CD4-positive, alpha-beta T cell treated with Interferon alpha-2 for 1 hour (primary cell): ENCODE measurements at places on chromosomes 7 and 10.
A peak's percentile ranks its signal among the peaks of the same experiment; 100 is the strongest.

GRCh38 chr10:132130286-132131265 lies 56.2 kb upstream of the DPYSL4 start:
- no peak for DNase-seq

DNA sequence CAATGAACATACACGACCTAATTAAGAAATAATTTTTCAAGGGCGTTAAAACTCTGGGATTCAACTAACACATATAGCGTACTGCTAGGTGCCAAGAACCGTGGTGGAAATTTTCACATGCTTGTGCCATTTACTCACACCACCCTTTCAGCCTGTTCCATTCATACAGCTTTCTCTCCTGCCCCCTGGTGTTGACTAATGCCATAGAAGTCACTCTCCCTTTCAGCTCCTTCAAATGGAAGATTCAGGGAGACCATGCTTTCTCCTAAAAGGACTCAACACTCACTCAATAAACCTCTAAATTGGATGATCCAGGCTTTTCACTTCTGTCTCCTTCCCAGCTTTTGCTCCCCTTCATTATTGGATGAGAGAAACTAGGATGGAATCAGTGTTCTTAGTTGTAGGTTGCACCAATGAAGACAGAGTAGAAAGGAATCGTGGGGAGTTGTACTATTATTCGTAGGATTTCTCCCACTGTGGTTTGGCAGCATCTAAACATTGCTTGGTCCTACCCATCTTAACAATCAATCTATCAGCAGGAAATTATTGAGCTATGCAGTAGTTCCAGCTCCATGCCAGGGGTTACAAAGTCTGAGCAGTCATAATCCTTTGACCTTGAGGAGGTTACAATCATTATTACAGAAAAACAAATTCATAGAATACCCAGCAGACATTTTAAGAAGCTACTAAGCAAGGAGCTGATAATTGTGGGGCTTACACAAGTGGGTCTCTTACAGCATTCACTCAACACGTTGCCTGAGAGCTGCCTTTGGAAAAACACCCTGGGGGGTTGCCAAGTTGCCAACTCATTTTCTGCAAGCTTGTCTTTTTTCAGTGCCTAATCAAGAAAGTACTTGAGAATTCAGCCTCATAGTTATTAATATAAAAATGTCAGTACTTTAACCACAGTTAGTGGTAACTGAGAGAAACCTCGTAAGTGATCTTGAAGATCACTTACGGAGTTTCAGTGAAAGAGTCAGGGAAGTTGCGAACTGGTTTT lies 2.8 kb upstream of the PPP1R3C start:
- peak; percentile 59 for DNase-seq

- no peak for DNase-seq
Measured at GRCh38 chr7:149778696-149779501, 5.5 kb upstream of the ZNF467 start.

DNA sequence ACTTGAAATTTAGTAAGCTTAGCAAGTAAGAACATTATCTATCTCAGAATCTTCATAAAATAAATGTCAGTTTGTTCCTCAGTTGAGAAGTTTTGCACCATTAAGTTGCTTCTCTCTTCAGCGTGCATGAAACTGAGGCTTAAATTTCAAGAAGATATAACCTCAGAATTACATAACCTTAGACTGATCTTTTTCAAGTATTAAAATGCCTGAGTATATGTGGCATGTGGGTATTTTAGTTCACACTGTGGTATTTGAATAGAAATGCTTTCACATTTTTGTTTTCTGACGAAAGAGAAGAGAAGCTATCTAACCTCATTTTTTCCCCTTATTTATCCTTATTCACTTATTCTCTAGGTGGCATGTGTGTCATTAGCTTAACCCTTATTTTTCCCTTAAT lies 104.1 kb downstream of the PHF14 start:
- no peak for DNase-seq

- no peak for DNase-seq
Measured at GRCh38 chr7:13743226-13743625, 246.2 kb downstream of the ETV1 start.

- DNase-seq, result no peak
Measured at GRCh38 chr10:121113385-121113696, 262.2 kb downstream of the WDR11 start.

GRCh38 chr10:107473225-107473624 lies 308.7 kb upstream of the SORCS1 start:
- DNase-seq, result no peak

GRCh38 chr7:1232103-1232466 lies 587 bp upstream of the UNCX start:
- DNase-seq, result no peak

DNA sequence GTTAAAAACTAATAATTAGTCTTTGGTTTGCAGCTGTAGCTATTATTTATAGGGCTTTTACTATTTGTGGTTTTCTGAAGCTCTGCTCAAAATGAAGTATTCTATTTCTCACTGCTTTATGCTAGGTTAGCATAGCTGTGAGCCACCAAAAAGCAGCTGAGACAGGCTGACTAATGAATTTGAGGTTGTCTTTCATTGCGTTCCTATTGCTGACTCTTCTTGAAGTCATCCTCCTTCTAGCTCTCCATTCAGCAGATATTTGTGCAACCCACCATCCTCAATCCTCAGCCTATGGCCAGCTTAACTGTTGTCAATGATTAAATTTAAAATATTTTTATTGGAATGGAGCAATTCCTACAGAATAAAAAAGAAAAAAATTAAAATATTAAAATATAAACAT lies 2.1 kb upstream of the RALA start:
- no peak for DNase-seq

DNA sequence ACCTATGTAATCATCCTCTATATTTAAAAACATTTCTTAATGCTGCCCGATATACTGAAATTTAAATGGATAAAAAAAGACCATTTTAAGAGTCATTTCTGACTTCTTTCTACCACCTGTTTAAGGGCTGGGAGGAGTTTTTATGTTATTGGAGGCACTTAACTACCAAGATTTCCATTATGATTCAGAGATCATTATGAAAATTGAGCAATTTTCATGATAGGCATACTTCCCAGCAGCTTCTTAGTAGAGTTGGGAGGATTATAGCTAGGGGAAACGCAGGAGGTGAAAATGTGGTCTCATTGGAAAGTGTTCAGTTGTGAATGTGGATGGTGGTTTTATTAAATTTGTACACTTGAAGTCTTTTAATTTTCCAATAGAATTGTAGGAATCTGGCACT lies 28.4 kb upstream of the FAM204A start:
- no peak for DNase-seq

DNA sequence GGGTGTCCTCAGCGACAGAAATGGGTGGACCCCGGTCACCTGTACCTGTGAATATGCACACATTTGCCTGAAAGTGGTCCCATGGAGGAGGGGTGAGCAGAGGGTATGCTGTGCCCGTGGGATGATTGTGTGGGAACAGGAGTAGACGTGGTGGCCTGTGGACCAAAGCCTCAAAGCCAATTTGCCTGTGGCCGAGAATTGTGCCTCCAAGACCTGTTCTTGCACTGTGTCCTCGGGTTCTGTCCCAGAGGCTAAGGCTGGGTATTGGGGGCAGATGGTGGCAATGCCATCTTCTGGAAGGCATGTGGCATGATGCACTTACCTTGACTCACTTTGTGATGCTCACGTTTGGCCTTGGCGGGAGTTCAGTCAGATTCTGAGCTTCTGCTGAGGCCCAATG lies 351.0 kb downstream of the TCERG1L start:
- no peak for DNase-seq

DNA sequence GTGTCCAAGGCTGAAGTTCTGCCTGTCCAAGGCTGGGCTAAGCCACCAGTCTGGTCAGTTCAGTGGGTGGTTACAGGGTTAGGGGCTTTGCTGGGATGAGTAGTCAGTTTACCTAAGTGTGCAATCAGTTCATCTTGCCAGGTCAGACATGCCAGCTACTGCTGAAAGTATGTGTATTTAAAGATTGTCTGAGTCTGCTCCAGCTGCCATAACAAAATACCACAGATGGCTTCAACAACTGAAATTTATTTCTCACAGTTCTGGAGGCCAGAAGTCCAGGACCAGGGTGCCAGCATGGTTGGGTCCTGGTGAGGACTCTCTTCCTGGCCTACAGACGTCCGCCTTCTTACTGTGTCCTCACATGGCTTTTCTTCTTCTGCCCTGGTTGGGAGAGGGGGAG lies 52.4 kb upstream of the TNS3 start:
- DNase-seq, result no peak

GRCh38 chr7:2710901-2711551 lies 23.0 kb downstream of the AMZ1 start:
- DNase-seq, result no peak

GRCh38 chr7:1382553-1383397 lies 76.5 kb downstream of the MICALL2 start:
- DNase-seq, result no peak

- no peak for DNase-seq
Measured at GRCh38 chr7:67306331-67306730, 309.7 kb downstream of the TYW1 start.

DNA sequence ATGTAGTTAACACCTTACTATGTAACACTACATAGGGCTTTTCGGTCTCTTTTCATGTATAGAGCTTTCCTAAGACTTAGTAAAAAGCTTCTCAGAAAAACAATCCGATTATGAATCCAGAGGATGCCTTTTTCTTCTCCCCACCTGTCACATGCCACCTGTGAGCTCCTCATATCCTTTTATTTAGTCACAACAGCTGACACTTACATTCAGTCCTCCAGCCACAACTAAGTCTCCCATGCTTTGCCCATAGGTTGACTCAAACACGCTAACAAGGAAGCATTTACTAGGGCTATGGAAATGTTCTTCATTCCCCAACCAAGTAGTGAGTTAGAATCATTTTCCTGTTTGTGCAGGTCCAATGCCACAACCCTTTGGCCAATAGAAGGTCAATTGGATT lies 7.9 kb downstream of the ENO4 start:
- DNase-seq, result no peak

DNA sequence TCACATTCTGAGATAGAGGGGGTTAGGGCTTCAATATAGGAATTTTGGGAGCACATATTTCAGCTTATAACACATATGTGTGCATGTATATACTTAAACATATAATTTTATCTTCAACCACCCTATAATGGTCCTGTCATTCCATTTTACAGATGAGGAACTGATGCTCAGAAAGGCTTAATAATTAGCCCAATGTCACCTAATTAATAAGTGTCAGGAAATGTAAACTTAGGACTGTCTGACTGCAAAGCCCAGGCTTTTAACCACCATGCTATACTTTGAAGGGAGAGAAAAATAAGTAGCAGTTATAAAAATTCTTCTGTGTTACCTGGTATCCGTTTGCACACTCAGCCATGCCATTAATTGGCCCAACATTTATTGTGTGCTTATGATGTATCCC lies 172.6 kb downstream of the SKIDA1 start:
- no peak for DNase-seq

DNA sequence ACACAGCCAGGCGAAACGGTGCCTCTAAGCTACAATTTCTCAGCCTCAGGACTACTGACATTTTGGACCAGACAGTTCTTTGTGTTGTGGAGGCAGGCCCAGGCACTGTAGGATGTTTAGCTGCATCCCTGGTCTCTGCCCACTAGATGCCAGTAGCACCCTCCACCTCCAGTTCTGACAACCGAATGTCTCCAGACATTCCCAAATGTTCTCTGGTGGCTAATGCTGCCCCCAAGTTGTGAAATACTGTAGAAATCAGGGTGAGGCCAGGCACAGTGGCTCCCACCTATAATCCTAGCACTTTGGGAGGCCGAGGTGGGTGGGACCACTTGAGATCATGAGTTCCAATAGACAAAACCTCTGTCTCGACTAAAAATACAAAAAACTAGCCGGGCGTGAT lies 18.2 kb downstream of the HNRNPF start:
- DNase-seq, result no peak

- DNase-seq, result peak; percentile 92
Measured at GRCh38 chr10:97632949-97633884, at the start of gene MORN4. MORN4 (minus strand) TSS chr10:97633500; CDS start chr10:97619653, 13,847 bp downstream.

DNA sequence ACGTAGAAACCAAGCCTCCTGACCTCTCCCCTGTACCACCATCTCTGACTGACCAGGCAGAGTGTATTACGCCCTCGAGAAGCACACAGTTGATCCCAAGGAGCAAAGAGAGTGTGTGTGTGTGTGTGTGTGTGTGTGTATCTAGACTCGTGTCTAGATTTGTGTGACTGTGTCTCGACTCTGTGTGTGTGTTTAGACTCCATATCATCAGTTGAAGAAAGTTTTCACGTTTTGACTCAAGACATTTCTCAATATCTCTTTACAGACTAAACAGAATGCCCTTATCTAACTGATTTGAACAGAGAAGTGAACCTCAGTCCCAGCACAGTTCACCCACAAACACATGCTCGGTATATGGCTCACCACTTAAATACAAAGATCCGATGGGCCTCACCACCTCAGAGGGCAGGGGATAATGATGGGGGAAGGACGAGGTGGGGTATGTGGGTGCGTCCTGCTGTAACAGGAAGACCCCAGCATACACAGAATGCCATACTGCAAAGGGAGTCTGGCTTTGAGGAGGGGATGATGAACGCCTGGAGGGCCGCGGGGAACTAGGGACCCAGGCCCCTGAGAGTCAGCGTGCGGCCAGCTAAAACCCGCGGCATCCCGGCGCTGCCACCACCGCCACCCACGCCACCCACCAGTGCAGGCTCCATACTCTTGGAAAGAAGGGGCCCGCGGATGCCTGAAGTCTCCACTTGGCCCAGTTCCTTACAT lies 780 bp downstream of the ALDH18A1 start:
- DNase-seq, result peak; percentile 16

GRCh38 chr10:1454428-1454827 lies 282.9 kb downstream of the ADARB2 start:
- DNase-seq, result no peak

GRCh38 chr10:126659750-126660149 lies 10.7 kb downstream of the C10orf90 start:
- DNase-seq, result no peak

GRCh38 chr10:74652664-74653063 lies 173.7 kb upstream of the KAT6B start:
- DNase-seq, result no peak

DNA sequence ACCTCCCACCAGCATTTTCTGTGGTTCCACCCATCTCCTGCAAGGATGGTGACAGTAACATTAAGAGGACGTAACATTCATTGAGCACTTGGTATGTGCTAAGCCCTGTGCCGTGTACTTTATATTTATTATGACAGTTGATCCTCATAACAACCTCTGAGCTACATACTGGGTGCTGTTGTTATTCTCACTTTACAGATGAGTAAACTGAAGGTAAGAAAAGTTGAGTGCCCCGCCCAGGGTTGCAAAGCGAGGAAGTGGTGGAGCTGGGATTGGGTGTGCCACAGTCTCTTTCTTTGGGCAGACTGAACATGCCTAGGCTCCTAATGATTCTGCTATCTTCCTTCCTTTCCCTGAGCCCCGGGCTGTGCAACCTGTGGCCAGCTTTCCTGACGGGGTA lies 107.4 kb downstream of the SH3PXD2A start:
- no peak for DNase-seq

DNA sequence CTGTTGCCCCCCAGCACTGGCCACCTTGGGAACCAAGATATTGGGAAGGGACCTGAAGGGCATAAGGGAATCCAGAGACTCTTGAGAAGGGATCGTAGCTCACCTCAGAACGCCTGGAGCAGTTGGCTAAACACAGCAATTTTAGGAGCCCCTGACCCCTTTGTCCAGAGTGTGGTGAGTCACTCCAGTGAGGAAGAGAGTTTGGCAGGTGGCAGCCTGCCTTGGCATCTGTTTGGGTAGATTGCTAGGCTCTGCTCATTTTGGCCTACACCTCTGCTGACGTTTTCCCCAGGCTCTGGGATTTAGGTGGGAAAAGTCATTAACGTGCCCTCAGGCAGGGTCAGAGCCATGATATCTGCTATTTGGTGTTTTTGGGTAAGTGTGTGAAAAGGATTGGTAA lies 100.6 kb downstream of the GRB10 start:
- no peak for DNase-seq
